Gastrocnemius medialis (tissue), 4 donors: ENCODE measurements at places on chromosomes 2 and 18. TPM values are rescaled to one million over a fixed set of nuclear protein-coding genes. Genes with fewer than 3 reads are reported as not detected.

Gene CNGA3
- total RNA-seq: not detected

Gene FN1
- total RNA-seq: 24.8 TPM

Gene CD8B2
- not detected for total RNA-seq

Gene FLACC1
- 1.4 TPM for total RNA-seq

Gene GAD1
- not detected for total RNA-seq

Gene RND3
- 14.9 TPM for total RNA-seq

Gene STARD6
- total RNA-seq: not detected

DNA sequence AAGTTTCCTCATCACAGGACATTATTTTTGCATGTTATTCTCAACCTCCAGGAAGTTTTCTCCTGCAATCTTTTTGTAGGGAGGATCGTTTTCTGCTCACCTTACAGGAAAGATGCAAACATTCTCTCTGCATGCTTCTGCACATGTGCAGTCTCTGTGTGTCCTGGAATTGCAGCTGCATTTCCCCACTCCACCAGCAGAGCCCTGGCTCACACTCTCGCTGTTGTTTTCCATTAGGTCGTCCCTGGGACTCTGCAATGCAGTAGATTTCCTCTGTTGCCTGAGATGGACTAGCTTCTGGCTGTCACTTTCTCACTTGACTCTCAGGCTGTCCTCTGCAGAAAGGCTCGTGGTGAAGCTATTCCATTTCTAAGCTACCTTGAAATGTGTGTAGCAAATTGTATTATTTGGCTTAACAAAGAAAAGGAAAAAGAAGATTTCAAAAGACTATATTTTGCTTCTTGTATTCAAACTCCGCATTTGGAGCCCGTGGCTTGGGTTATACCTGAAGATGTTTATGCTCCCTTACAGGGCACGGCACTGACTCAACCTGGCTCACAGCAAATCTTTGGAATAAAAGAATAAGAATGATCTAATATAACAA lies 346.7 kb downstream of the RAD51AP2 start:
- no peak for DNase-seq
- no peak overlapping the region for H3K4me3 ChIP-seq
- H3K27ac ChIP-seq: no peak overlapping the region
- no peaks in the 10 kb centered on the region for H3K36me3 ChIP-seq

- no peak overlapping the region for H3K4me3 ChIP-seq
- H3K27me3 ChIP-seq: no peaks in the 10 kb centered on the region
- DNase-seq: no peak
- H3K4me1 ChIP-seq: no peaks in the 10 kb centered on the region
- no peaks in the 10 kb centered on the region for H3K36me3 ChIP-seq
These were observed 27.0 kb upstream of the THUMPD2 start for GRCh38 chr2:39805936-39806608.

DNA sequence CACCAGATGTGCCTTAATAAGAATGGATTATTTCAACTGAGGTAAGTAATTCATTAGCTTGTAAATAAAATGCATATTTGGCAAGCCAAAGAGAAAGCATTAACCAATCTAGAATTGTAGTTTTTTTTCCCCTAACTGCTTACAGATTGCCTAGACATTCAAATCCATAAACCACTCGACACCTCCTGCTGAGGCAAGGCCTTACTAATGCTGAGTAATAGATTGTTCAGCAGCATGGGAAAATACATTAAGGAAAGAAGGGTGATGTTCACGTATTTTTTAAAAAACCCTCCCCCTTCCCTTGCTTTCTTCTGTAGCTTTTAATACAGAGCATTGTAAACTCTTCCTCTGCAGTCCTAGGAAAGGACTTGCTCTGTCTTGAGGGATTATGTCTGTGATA lies 17.0 kb upstream of the LINC00305 start:
- no peak overlapping the region for H3K27ac ChIP-seq
- no peaks in the 10 kb centered on the region for H3K27me3 ChIP-seq
- no peaks in the 10 kb centered on the region for H3K36me3 ChIP-seq
- DNase-seq: no peak

GRCh38 chr2:224284134-224284946 lies 117.6 kb downstream of the FAM124B start:
- no peak overlapping the region for H3K27ac ChIP-seq
- no peak for DNase-seq
- no peaks in the 10 kb centered on the region for H3K36me3 ChIP-seq
- H3K4me1 ChIP-seq: no peaks in the 10 kb centered on the region
- no peak overlapping the region for H3K4me3 ChIP-seq

GRCh38 chr2:142991295-142991694 lies 113.8 kb downstream of the KYNU start:
- DNase-seq: no peak
- no peaks in the 10 kb centered on the region for H3K36me3 ChIP-seq
- no peaks in the 10 kb centered on the region for H3K4me1 ChIP-seq
- H3K27me3 ChIP-seq: no peaks in the 10 kb centered on the region
- no peak overlapping the region for H3K4me3 ChIP-seq

GRCh38 chr2:152236191-152236925 lies 60.8 kb upstream of the STAM2 start:
- no peak overlapping the region for H3K4me3 ChIP-seq
- H3K36me3 ChIP-seq: no peaks in the 10 kb centered on the region
- H3K27ac ChIP-seq: no peak overlapping the region
- no peaks in the 10 kb centered on the region for H3K4me1 ChIP-seq

DNA sequence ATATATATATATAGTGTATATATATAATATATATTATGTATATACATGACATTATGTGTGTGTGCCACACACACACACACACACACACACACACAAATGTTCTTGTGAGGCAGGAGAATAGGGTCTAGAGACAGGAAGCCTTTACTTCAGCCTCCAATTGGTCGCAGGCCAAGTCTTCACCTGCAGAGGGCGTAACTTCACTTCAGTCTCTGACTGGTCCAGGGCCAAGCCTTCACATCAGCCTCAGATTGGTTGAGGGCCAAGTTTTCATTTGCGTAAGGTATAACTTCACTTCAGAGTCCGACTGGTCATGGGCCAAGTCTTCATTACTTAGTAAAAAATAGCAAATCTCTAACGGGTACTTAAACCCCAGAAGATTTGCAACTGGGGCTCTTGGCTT lies 13.2 kb upstream of the SS18 start:
- no peaks in the 10 kb centered on the region for H3K4me1 ChIP-seq
- no peak for DNase-seq
- H3K27ac ChIP-seq: no peak overlapping the region
- H3K27me3 ChIP-seq: no peaks in the 10 kb centered on the region
- no peak overlapping the region for H3K4me3 ChIP-seq
- H3K36me3 ChIP-seq: no peaks in the 10 kb centered on the region

- H3K36me3 ChIP-seq: no peaks in the 10 kb centered on the region
- H3K4me3 ChIP-seq: no peak overlapping the region
- H3K27me3 ChIP-seq: no peaks in the 10 kb centered on the region
- no peak overlapping the region for H3K27ac ChIP-seq
These were observed 39.5 kb upstream of the GMCL1 start for GRCh38 chr2:69789772-69790600.

DNA sequence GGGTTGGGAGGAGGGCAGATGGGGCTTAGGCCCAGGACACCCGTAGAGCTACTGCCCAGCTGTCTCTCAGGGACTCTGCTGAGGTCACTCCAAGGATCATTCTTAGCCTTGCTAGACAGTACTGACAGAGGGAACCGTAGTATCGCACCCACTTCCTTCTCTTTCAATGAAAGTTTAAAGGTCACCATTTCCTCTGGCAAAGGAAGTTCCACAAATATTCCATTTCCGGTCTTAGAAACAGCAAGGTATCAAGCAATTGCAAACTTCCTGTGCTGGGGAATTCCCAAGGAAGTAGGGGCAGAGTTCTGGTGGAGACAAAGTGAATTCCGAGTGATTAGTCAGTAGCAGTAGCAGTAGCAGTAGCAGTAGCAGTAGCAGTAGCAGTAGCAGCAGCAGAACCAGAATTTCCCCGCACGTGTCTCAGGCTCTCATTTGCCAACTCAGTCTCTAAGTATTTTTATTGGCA lies 24.7 kb downstream of the IL1B start:
- DNase-seq: no peak
- H3K4me3 ChIP-seq: no peak overlapping the region
- peaks cover 6% of the 10 kb centered on the region for H3K4me1 ChIP-seq
- H3K27ac ChIP-seq: no peak overlapping the region
- no peaks in the 10 kb centered on the region for H3K27me3 ChIP-seq

DNA sequence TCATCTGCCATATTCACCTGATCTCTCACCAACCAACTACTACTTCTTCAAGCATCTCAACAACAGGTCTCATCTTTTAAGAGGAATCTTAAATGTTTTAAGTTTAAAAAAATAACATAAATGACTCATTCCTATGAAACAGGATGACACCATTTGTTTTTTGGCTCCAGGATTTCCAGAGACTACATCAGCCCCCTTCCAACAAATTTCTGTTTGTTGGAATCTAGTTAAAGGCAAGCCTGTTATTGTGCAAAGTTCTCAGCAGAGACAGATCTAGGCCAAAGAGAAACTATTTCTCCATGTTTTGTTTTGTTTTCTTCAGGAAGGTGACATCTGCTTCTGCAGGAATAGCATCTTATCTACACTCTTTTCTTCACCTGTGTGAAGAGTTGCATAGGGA lies 204.8 kb upstream of the SH3BP4 start:
- no peaks in the 10 kb centered on the region for H3K36me3 ChIP-seq
- no peak overlapping the region for H3K4me3 ChIP-seq
- H3K4me1 ChIP-seq: no peaks in the 10 kb centered on the region
- H3K27ac ChIP-seq: no peak overlapping the region

DNA sequence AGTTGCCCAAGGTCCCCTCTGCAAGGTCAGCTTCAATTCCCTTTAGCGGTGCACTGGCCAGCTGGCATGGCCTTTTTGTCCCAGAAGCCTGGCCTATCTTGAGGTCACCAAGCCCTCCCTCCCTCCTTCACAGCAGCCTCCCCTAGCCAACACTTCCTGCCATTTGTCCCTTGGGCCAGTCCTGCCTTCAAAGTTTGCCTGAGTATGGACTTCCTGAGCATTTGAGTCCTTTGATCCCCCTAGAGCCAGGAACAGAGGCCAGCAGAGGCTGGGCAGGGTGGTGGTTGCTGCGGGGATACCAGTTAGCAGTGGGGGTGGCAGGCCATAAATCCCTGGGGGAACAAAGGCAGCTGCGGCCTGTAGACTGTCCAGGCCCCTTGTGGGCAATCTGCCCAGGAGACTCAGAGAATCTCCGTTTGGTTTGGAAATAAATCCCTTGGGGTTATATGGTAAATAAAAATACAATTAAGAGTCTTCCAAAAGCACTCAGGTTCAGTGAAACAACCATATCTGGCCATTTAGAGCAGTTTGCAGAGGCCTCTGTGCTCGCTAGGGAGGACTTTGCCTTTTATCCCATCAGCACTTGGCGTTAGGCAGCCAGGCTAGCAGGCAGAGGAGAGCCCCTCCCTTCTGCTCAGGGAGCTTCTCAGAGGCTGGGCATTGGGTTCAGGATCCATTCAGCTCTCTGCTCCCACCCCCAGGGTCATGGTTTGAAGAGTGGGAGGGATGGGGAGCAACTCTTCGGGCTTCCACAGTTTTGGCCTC lies 3.1 kb upstream of the HES6 start:
- no peaks in the 10 kb centered on the region for H3K27me3 ChIP-seq
- H3K4me1 ChIP-seq: peaks cover 58% of the 10 kb centered on the region
- DNase-seq: peak; percentile 37
- H3K4me3 ChIP-seq: no peak overlapping the region

GRCh38 chr2:17076533-17076932 lies 410.9 kb upstream of the CYRIA start:
- H3K4me3 ChIP-seq: no peak overlapping the region
- H3K27me3 ChIP-seq: no peaks in the 10 kb centered on the region
- no peaks in the 10 kb centered on the region for H3K4me1 ChIP-seq
- no peaks in the 10 kb centered on the region for H3K36me3 ChIP-seq

GRCh38 chr2:79393107-79393685 lies 119.7 kb upstream of the CTNNA2 start:
- no peaks in the 10 kb centered on the region for H3K36me3 ChIP-seq
- H3K4me1 ChIP-seq: no peaks in the 10 kb centered on the region
- H3K27ac ChIP-seq: no peak overlapping the region
- DNase-seq: no peak
- no peak overlapping the region for H3K4me3 ChIP-seq
- H3K27me3 ChIP-seq: no peaks in the 10 kb centered on the region

DNA sequence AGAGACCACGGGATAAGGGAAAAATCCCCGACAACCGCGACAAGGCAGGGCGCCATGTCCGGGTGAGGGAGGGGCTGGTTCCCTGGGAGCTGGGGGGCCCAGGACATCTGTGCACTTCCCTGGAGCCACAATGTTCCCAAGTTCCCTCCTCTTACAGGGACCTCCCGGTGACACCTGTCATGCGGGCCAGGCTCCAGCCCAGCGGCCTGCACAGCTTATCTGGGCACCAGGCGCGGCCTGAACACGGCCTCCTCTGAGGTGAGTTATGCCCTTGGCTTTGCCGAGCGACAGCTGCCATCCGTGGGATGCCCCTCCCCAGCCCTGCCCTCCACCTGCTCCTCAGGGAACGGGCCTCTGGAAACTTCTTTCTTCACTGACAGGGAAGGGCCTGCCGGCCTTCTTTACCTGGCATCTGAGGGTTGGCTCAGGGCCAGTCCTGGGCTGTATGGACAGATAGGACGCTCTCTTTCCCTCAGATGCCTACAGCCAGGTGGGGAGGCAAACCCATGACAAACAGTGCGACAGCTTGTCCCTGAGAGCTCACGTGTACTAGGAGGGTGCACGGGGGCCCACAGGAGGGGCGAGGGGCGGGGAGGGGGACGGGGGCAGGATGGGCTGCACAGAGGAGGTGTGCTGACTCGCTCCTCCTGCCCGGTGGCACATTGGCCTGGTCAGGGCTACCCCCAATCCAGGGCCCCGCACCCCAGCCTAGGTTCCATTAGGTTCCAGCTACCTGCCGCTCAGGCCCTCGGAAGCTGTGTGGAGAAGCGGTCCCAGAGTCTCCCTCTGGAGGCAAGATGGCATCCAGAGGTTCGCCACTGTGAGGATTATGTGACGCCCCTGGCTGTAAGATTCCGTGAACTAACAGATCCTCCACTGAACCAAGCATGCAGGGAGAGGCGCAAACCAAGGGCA lies 34.9 kb upstream of the HPCAL1 start:
- peak; percentile 54 for DNase-seq
- no peaks in the 10 kb centered on the region for H3K27me3 ChIP-seq
- H3K27ac ChIP-seq: no peak overlapping the region
- H3K4me3 ChIP-seq: no peak overlapping the region
- H3K4me1 ChIP-seq: no peaks in the 10 kb centered on the region

DNA sequence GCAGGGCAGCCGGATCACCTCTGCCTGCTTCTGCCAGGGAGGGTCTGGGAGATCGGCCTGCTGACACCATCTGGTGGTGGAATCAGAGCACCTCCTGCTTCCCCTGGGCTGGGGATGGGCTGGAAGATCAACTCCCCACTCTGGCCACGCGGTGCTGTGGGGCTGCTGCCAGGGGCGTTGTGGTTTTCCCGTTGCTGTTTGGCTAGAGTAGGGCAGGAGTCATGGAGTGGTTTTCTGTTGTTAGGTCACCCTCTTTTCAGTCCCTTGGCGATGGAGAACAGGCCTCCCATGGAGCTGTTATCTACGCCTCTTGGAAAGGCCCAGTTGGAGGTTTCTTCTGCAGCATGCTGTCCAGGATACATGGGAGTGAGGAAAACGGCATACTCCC lies 15.2 kb downstream of the BCL2L11 start:
- no peak overlapping the region for H3K4me3 ChIP-seq
- H3K36me3 ChIP-seq: no peaks in the 10 kb centered on the region
- DNase-seq: peak; percentile 53
- H3K4me1 ChIP-seq: peaks cover 67% of the 10 kb centered on the region
- no peaks in the 10 kb centered on the region for H3K27me3 ChIP-seq

DNA sequence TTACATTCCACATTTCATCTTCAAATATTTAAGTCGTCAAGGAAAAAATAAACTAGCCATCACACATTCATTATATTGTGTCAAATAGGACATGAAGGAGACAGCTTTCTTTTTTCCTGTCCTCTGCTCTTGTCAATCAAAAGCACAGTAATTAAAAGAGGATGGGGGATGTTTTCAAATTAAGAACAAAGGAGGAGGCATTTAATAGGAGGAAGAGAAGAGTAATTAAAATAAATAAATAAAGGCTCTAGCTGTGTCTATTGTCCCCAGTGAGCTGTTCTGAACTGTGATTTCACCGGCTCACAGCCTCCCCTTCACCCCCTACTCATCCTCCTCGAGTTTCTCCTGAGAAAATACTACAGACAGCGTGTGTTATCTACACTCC lies 1377.1 kb upstream of the PIK3C3 start:
- no peaks in the 10 kb centered on the region for H3K4me1 ChIP-seq
